ENCODE measurements at places on chromosomes 4 and X. TPM values are rescaled to one million over a fixed set of nuclear protein-coding genes. Genes with fewer than 3 reads are reported as not detected.

TMEM150C gene
- total RNA-seq = 8.9 TPM

TRIM60 gene
- not detected for total RNA-seq

DNA sequence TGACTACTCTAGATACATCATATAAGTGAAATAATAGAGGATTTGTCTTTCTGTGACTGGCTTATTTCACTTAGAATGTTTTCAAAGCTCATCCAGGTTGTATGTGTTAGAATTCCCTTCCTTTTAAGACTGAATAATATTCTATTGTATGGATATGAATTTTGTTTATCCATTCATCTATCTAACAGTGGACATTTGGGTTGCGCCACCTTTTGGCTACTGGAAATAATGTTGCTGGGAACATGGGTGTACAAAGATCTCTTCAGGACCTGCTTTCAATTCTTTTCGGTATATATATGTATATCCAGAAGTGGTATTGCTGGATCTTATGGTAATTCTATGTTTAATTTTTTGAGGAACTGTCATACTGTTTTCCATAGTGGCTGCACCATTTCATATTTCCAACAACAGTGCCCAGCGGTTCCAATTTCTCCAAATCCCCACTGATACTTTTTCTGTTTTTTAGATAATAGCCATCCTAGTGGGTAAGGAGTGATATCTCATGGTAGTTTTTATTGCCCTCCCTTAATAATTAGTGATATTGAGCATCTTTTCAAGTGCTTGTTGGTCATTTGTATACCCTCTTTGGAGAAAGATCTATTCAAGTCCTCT is 3.4 kb upstream of the SCD5 start:
- DNase-seq = no peak

DNA sequence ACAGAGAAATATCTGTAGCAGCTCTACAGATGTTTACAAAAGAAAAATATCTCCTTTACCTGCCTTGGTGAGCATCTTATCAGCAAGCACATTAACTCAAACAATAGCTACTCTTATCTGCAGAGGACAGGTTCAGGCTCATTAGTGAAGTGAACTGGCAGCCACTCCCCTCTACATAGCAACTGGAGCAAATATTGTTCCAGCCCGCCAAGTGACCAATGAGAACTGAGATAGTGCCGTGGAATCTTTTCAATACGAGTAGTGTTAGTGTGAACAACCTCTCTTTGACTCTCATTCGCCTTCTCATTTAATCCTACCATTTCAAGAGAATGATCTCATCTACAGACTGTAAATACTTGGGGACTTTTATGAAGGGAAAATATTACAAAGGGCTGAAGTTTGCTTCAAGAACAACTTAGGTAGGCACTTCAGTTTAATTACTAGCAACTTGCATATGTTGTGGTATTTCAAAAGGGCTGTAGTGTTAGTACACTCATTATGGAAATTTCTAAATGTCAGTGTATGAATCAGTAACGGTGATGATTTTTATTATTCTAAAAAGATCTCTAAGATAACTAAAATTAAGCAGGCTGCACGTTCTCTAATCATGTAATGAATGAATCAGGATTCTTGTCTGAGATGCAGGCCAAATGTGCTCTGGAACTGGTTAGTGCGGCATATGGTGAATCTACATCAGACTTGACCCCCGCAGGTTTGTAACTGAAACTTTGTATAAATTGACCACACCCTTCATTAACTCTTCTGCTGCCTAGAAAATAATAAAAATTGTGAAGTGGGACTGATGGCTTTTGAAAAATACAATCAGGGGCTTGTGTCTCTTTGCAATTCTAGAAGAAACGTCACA is 72.4 kb downstream of the PALLD start:
- no peak for DNase-seq

DNA sequence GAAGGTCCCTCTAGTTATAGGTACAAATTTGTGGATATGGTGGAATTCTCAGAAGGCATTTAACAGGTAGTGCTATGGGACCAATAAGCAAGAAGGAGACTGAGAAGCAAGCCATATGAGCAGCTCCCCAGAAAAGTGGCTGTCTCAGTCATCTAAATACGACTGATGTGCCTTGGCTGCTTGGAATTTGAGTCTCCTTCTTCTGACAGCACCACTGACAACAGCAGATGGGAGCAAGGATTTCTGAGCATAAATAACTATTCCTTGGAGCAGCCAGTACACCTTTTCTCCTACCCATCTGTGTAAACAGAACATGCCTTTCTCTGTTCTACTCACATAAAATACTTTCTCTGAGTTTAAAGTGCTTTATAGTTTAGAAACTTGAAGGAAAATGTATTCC is 196.2 kb downstream of the GABRG1 start:
- no peak for DNase-seq

- DNase-seq = no peak
Observed at GRCh38 chr4:117249333-117249732, 164.0 kb upstream of the TRAM1L1 start.

DNA sequence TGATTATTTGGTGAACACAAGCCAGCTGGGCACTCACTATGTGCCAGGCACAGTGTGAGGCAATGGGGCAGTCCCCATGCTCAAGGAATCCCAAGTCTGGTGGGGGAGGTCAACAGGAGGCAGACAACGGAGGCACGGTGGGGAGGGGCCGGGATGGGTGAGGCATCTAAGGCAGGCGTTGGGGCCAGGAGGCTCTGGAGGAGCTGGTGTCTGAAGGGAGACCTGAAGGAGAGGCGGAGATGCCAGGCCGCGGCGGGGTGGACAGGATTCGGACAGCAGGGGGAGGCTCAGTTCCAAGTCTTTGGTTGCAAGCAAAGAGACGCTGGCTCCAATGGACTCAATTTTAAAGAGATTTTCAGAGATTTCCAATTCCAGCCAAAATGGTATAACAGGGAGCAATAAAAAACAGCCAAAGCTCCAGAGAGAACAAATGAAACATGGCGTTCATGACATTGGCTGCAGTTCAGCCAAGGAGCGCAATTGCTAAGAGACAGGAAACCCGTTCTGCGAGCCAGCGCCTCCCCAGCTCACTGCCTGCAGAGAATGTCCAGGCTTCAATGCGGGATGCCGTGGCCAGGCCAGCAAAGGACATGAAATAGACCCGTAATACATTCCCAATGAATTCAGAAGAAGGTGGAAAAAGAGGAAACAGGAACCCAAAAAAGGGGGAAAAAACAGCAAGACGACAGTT is 105.2 kb upstream of the LRPAP1 start:
- no peak for DNase-seq

DNA sequence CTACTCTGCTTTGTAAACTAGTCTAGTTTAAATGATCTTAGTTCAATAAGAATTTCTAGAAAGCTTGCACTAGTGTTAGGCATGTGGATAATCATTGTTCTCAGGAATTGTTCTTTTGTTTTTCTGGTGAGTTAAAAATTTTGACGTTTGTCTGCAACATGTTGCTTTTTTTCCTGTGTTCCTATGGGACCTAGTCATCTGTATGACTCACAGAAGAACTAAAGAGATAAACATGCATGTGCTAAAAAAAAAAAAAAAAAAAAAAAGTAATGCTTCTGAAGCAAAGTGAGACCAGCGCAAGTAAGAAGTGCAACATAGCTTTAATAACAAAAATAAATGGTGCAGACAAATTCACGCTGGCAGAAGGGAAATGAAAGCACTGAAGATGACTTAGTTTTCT is 471.2 kb downstream of the IQCM start:
- DNase-seq = no peak

GRCh38 chr4:15551740-15552446 is 82.2 kb downstream of the CC2D2A start:
- no peak for DNase-seq

DNA sequence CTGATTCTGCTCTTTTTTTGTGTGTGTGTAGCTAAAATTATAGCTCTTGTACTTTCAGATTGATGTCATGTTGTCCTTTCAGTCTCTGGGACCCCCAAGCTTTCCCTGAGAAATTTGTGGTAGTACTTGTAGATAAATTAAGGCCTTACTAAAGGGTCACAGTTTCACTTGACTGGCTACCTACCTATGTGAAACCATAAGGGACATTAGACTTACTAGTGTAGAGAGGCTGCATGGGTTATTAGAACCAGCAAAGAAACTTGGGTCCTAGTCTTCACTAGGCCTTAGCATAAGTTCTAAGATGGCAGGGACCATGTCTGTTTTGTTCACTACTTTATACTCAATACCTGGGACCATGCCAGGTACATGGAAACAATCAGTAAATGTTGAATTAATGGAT is 21.4 kb downstream of the WDR44 start:
- DNase-seq = no peak

DNA sequence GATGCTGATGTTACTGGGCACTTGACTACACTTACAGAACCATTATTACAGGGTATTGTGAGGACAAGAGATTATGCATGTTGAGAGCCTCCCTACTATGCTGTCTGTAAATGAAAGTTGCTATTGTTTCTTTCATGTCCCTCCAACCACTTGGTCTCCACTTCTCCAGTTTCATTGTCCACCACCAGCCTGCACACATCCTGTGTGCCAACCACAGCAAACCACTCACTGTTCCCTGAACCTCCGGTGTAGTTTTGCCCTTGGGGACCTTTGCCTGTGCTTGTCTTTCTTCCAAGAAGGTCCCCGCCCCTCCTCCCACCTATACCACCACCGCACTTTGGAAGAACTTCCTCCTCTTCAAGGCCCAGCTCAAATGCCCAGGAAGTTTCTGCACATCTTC is 43.1 kb upstream of the AFF2 start:
- no peak for DNase-seq

GRCh38 chr4:128298852-128299251 is 11.2 kb upstream of the PGRMC2 start:
- DNase-seq = no peak

GRCh38 chr4:127993151-127993550 is 27.9 kb downstream of the ABHD18 start:
- no peak for DNase-seq

- no peak for DNase-seq
Observed at GRCh38 chr4:24856586-24856985, 56.3 kb downstream of the CCDC149 start.

GRCh38 chr4:154205471-154205870 is 286.1 kb downstream of the DCHS2 start:
- DNase-seq = no peak

DNA sequence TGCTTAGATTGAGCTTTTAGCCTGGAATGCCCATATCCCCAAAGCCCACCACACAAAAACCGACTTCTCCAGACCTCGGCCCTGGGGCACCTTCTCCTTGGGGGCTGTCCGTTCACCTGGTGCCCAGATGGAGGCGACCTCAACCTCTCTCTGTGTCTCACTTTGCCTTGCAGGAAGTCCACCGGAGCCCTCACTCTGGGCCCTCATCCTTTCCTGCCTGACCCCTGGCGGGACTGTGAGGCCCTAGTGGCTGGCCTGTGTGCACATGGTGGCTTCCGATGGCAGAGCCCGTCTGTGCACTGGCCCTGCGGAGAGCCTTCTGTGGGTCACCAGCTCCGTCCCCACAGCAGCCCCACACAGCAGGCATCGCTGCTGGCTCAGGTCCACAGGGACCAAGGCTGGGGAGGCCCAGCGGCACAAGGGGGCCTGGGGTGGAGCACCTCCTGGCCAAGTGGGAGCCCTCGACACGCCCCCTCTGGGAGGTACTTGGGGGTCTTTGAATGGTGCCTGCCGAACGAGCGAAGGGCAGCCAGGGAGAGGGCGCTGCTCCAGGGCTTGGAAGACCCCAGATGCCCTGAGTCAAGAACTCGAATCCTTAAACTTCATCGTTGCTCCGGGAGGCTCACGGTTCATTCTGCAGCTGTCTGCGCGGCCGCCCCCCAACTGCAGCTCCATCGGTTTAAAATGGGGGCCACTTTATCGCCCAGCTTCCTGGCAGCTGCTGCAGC is 97.2 kb upstream of the ADRA2C start:
- DNase-seq = no peak

DNA sequence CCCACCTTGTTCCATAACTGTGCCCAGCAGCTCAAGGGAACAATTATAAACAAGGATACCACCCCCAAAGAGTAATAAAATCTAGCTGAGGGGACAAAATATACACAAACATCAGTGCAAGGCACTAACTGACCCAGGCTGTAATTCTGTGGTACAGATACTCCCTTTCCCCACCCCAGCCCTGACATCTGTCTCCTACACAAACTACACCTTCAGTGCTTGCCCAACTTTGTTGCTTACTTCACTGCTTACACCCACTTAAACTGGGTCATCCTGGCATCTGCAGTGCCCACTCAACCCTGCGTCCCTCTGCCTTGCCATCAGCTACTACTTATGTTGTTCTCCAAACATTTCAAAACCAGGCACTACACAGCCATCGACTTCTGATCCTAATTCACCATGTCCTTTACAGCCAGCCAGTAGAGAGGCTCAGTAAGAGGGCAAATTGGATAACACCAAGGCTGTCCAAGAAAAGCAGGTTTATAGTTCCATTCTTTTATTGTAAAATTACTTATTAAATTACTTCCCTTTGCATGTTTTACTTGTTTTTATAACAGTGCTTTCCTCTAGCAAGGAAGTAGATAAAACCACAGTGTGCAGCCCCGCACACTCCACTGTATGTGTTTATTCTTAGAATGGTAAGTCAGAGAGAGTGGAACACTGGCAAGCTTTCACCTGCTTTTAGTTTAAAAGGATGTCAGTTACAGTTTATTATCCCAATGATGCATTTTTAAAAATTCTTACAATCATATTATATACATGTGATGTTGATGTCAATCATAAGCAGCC is 149.6 kb downstream of the INPP4B start:
- DNase-seq = no peak

- DNase-seq = no peak
Observed at GRCh38 chrX:11135564-11136185, 24.5 kb downstream of the HCCS start.

- no peak for DNase-seq
Observed at GRCh38 chr4:81694176-81694913, 222.6 kb upstream of the RASGEF1B start.

GRCh38 chr4:41202820-41203568 is 11.3 kb downstream of the APBB2 start:
- no peak for DNase-seq

DNA sequence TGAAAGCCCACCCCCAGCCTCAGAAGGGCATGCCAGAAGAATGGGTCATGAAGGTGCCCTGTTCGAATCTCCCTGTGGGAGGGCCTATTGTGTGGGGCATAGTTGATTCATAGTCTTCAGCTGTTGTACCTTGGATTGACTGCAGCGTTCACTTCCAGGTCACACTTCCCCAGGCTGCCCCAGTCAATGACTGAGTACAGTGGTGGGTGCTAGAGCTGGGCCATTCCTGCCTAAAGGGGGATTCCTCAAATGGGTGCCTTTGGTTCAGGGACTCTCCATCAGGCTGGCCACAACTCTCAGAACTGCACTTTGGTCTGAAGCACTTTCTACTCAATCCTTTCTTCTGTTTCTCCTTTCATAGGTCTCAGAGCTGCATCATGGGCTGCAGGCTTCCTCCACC is 35.0 kb upstream of the RASGEF1B start:
- no peak for DNase-seq

All from neural crest cell (in vitro differentiated cells).